ENCODE measurements at places on chromosomes 6 and 20. TPM values are rescaled to one million over a fixed set of nuclear protein-coding genes. Genes with fewer than 3 reads are reported as not detected.

GRCh38 chr20:58549231-58550209 is 34.3 kb upstream of the APCDD1L start:
- no peak for DNase-seq

DNA sequence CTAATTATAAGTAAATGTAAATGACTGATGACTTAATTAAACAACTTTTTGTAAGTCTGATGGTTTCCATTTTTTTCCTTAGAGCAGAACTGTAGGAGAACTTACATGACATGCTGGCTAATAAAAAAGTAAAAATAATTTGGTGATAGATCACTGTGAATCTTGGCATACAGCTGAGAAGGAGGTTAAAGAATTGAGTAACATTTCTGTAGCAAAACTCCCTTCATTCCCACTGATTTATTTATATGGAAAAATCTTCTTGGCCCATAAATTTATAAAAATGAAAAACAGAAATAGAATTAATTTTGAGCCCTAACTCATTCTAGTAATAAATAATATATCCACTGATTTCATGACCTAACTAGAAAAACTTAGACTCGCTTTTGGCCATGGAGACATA is 48.1 kb downstream of the SLC22A3 start:
- DNase-seq: no peak

DNA sequence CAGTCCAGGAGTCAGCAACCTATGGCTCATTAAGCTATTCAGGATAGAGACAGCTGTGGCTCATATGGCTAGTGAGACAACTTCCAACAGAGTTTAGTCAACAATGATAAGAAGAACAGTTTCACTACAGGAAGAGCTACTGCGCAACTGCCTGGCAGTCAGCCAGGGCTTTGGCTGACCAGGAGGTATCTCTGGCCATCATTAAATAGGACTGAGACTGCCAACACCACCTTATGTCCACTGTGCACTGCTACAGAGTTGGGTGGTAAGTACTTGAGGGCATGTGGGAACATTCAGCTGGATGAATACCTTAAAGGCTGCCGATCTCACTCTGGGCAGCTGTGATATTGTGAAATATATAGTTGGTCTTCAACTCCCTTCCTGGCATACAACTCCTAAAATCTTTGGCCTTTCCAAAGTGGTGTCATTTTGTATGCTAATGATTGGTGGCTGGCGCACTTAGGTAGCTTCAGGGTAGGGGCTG is 52.2 kb upstream of the FAM83C start:
- no peak for DNase-seq

DNA sequence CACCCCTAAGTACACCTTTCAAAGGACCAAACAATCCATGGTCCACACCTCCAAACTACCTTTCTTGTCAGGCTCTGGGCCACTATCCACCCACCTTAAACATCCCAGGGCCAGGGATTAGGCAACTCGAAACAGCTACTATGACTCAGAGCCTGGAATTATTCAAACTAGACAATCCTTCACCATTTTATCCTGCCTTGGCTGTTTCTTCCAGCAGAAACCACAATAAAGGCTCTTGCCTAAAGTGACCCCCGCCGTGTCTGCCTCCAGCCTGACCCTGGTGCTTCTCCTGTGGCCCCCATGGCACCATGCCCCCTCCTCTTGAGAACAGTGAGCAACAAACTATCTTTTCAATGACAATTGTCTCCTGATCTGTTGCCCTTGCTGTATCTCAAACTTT is 195.5 kb downstream of the EPM2A start:
- DNase-seq: no peak

DNA sequence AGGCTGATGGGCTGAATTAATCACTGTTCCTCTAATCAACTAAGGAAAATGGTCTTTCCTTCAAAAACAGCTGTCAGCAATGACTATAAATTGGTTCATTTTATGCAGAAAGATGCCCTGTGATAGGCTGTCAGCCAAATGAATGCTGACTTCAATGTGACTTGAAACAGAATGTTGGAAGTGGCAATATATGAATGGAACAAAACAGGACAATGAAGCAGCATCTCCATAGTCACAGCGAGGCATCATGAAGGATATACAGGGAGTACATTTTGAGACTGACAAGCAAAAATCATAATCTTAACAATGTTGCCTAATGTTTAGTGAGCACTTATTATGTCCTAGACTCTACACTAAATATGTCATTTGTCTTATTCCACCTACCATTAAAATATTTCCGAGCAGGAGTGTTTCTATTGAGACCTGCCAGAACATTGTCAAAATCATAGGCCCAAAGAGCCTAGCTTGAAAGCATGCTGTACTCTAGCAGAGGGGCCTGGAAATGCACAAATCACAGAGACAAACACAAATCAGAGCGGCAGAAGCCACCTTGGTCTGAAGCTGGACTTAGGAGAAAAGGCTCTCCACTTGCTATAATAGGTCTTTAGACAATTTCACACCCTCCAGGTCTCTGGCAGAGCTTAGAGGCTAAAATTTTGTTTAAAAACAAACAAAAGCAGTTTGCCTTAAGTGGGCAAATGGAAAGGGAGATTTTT is 63.3 kb downstream of the FAM50B start:
- DNase-seq: no peak

DNA sequence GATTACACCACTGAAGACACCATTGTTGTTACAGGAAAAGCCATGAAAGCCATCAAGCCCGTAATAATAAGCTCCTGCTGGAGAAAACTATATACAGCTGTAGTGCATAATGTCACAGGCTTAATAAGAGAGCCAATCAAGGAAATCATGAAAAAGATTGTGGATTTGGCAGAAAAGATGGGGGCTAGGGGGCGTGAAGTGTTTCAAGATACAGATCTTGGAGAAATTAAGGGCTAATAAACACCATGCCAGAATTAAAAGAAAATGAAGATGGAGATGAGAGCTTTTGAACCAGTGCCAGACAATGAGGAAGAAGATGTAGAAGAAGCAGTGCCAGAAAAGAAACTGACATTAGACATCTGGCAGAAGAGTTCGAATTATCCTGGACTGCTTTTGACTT is 43.2 kb upstream of the DTNBP1 start:
- no peak for DNase-seq

The EPHA7 gene
- not detected for total RNA-seq

DNA sequence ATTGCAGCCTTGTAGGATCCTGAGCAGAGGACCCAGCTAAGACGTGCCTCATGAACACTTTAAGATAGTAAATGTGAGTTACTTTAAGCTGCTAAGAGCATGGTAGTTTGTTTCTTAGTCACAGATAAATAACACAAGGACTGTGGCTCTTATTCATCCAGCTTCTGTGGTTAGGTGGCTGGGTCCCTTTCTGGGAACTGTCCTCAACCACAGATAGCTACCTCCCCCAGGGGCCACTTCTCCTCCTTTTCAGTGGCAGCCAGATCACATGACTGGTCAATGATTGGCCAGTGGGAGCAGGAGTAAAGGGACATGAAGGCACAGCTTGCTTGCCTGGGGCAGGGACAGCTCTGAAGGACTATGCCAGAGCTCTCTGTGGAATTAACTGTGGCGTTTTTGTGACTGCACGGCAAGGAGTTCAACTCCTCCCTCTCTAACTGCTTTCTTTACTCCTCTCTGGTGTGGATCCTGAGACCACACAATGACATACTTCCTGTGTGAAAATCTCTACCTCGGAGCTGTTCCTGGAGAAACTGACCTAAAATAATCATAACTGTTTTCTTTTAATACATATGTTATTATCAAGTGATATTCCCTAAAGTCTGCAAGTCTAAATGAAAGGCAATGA is 76.5 kb downstream of the NRN1 start:
- no peak for DNase-seq

All from activated naive CD8-positive, alpha-beta T cell treated with anti-CD3 and anti-CD28 coated beads, Interleukin-2, amount 10 ng/mL, durations not matched to agents 7 days and 5 days (primary cell).